Stimulated activated naive CD4-positive, alpha-beta T cell treated with Interleukin-2 at 50 U/mL for 16 hours (primary cell): ENCODE measurements at places on chromosomes 12 and 14.

GRCh38 chr14:96564389-96564788 is 62.2 kb downstream of the PAPOLA start:
- DNase-seq: no peak

DNA sequence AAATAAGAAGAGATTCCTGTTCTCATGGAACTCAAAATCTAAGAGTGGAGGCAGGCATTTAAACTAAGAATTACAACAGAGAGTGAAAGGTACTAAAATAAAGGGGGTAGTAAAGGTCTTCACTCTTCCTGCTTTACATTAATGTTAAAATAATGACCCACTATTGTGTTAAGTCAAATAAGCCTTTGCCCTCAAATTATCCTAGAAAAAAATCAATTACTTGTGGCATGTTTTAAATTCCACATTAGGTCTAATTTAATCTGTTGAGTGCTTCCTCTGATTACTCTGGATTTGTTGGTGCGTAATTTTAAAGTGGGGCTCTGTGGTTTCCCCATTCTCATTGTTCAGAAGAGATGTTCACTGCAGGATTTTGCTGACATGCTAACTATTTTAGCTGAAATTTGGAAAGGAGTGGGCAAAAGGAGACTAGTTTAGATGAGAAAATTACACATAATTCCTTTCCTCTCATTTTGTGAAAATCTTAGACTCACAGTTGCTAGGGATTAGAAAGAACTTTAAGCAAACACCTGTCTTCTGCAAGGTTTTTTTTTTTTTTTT is 35.5 kb downstream of the BTG1 start:
- no peak for DNase-seq

DNA sequence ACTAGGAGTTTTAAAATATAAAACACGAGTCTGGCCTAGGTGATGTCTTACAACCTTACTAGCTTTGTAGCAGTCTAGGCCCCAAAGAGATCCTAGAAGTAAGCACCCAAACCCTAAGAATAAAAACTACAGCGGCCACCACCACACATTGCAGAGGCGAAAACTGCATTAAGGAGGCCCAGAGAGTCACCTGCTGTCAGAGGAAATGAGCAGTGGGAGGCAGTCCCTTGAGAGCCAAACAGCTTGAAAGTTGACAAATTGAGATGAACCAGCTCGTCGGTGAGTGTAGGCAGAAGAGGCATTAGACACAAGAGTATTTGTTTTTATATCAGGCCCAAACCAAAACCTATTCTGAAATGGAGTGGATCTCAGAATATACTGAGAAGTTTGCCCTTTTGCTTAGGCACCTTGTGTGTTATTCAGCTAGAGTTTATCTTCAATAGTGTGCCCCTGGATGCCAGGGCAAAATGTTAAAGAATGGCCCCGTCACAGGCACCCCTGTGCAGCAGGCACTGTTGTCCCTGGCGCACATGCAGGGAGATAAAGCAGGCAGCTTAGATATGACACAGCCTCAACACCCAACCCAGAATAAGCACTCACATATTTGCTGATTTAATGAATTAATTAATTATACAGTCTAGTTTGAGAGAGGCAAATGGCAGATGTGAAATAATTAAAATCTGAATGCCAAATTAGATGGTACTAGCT is 56.7 kb downstream of the TTC7B start:
- no peak for DNase-seq

DNA sequence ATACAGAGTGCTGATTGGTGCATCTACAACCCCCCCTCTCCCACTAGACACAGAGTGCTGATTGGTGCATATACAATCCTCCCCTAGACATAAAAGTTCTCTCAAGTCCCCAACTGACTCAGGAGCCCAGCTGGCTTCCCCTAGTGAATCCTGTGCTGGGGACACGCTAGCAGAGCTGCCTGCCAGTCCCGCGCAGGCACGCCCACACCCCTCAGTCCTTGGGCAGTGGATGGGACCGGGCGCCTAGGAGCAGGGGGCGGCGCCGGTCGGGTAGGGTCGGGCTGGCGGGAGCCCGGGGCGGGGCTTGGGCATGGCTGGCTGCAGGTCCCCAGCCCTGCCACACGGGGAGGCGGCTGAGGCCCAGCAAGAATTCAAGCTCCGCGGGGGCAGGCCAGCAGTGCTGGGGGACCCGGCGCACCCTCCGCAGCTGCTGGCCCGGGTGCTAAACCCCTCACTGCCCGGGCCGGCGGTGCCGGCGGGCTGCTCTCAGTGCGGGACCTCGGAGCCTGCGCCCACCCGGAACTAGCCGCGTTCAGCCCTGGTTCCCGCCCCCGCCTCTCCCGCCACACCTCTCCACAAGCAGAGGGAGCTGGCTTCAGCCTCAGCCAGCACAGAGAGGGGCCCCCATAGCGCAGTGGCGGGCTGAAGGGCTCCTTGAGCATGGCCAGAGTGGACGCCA is 64.3 kb upstream of the DDHD1 start:
- peak; percentile 71 for DNase-seq

- no peak for DNase-seq
Measured at GRCh38 chr12:81639196-81639595, 120.0 kb downstream of the PPFIA2 start.

- no peak for DNase-seq
Measured at GRCh38 chr14:93941293-93941910, 14.3 kb downstream of the FAM181A start.

DNA sequence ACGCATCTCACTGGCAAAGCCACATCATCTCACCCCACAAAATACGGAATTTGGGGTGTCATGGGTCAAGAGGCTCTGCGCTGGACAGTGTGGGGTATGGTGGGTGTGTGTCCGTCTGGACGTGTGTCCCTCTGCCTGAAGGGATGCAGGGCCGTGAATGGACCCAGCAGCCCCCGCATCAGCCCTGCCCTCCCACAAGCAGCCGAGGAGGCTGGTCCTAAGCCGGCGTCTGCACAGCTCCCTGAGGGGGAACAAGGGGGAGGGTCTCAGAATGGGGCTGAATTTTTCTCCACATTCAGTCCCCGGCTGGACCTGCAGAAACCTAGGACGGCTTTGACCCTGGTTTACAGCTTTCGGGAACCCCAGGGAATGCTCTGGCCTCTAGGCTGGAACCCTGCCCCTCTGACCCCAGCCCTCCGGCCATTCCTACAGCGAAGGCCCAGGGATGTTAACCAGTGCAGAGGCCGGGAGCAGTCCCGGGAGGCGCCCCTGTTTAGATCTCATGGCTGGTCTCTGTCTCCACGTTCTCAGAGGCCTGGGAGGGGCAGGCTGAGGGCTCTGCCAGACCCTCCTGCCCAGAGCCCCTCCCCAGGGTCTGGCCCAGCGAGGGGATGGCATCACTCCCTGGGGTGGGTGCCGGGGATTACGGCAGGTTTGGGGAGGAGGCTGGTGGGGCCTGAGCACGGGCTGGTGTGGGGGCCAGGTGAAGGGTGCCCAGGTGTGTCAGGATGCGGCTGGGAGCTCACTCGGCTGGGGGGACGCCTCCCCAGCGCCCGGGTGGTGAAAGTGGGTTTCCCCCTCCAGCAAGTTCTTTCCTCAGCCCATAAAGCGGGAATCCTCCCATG is 156.5 kb upstream of the C14orf180 start:
- no peak for DNase-seq

GRCh38 chr12:128791395-128792322 is 32.1 kb downstream of the SLC15A4 start:
- no peak for DNase-seq

- peak; percentile 30 for DNase-seq
Measured at GRCh38 chr14:93332397-93332852, 411 bp downstream of the BTBD7 start.

GRCh38 chr14:75361041-75361440 is 66.8 kb upstream of the JDP2 start:
- no peak for DNase-seq

- no peak for DNase-seq
Measured at GRCh38 chr14:91389150-91389549, 28.5 kb downstream of the CCDC88C start.

- DNase-seq: no peak
Measured at GRCh38 chr14:60183741-60184140, 18.5 kb upstream of the DHRS7 start.

GRCh38 chr12:91422127-91422526 is 239.5 kb upstream of the DCN start:
- no peak for DNase-seq
